ENCODE measurements at places on chromosomes 1 and 21.

GRCh38 chr1:82214606-82215005 lies 413.9 kb downstream of the ADGRL2 start:
- DNase-seq, result no peak

DNA sequence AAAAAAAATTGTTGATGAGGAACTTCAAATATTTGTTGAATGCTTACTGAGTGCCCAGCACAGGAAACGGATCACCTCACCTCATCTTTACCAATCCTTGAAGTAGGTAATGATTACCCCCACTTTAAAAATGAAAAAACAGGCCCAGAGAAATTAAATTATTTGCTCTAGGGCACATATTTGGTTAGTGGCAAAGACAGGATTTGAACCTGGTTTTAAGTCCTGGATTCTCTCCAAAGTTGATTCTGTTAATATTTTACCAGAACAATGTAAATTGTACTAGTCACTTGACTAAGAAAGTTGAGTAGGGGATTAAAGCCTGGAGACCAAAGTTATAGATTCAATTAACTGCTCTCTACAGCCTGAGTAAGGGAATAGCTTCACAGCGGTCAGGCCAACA lies 97.9 kb downstream of the GIPC2 start:
- no peak for DNase-seq

DNA sequence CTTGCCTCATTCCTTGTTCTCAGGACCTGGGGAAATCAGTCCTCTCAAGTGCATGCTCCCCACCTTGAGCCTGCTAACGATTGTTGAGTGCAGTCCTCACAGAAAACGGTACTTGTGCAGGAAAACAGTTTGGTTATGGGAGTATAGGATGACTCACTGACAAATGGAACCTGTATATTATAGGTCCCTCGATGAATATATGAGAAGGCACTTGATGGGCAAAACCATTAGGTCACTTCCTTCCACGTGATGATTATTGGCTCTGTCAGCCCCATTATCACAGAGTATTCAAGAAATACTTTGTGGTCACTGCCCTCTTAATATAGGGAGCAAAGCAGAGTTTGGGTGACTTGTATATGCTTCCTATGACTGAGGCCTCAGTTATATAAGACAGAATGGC lies 6.2 kb downstream of the CCDC17 start:
- DNase-seq, result no peak

- peak; percentile 45 for DNase-seq
These were observed 54.7 kb upstream of the ABCG1 start for GRCh38 chr21:42164064-42164789.

DNA sequence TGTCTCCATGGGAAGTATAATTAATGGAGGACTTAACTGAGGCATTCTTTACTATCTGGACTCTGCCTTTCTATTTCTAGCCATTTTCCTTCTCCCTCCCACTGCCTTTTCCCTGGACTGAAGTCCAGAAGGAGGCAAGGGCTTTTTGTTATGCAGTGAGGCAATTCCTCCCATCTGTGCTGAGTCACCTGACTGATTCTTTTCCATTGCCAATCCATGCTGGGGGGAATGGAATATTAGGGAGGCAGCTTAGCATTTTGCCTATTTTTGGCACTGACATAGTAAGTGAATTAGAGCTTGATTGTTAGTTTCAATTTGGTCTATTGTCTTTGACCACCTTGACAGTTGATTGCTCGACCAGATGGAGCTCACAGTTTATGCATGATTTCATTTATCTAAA lies 1000.6 kb upstream of the PRMT6 start:
- DNase-seq, result peak; percentile 9

DNA sequence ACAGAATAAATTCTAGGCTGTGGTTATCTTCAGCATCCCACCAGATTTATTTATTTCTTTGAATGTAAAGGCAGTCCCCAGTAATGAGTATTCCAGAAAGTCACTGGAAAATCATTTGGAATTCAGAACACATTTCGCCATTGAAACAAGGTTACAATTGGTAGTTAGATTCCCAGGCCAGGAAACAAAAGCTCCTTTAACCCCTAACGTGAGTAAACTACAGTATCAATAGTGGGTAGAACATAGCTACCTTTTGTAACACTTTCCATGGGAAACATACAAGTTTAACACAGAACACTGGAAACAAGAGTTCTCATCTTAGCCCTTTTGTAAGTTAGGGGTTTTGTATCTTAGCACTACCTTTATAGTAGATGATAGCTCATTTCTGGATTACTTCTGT lies 53.4 kb upstream of the BMP8A start:
- DNase-seq, result no peak

GRCh38 chr1:178360421-178360820 lies 136.3 kb downstream of the CLEC20A start:
- no peak for DNase-seq

DNA sequence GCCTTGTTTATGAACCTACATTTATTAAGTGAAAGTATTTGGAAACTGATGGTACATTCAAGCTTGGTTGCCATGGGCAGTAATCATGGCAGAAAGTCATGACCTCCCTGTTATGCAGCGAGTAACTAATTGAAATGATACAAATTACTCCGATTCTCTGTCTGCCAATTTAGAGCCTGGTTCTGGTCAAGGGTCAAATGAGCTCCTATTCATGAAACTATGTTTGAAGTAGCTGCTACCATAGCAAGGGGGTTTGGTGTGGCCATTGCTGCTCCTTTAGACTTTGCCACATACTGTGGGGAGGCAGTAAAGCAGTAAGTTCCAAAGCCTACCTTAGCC lies 187.2 kb upstream of the FOXD3 start:
- DNase-seq, result peak; percentile 40

DNA sequence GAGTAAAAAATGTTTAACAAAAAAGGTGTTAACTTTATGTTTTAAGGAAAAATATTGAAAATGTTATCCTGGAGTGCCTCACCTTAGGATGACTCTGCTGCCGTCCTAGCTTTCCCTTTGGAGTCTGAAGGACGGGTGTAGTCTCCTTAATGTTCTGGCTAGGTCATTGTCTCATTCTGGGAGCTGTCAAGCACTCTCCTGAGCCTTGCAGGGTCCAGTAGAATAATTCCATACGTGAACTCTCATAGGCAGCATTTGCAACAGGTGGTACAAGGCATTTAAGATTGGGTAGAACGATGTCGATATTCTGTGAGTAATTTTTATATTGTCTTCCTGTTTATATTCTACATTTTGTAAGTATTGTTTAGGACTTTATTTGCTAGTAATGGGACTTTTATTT lies 283.6 kb upstream of the C1orf105 start:
- DNase-seq, result no peak

All from retina (tissue), 1 donor.